ENCODE measurements at places on chromosomes 13 and 19.
A peak's percentile ranks its signal among the peaks of the same experiment; 100 is the strongest.

DNA sequence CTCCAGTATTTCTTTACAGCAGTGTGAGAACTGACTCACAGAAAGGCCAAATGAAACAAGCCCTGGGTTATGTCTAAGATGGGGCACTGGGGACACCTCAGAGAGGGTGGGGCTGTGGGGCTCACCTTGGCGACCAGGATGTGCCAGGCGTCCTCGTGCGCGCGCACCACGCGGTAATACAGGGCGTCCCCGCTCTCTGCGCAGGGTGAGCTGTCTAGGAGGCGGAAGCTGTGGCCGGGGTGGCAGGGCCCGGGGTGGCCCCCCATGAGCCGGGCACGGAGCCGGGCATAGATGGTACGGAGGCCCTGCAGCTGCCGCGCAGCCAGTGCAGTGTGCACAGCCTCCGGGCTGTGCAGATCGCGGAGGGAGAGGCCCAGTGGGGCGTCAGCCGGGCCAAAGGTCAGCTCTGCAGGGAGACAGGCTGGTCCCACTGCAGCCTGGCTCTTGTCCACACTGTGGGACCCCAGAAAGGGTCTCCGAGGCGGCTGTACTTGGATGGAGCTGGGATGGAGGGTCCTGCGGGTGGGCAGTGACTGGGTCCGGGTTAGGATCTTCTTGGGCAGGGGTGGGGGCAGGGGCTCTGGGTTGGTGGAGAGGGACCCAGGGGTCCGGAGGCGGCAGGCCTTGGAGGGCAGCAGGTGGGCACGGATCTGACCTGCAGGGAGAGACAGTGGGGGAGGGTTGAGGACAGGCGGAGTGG is 3.4 kb downstream of the PEAK3 start:
- no peak for DNase-seq

DNA sequence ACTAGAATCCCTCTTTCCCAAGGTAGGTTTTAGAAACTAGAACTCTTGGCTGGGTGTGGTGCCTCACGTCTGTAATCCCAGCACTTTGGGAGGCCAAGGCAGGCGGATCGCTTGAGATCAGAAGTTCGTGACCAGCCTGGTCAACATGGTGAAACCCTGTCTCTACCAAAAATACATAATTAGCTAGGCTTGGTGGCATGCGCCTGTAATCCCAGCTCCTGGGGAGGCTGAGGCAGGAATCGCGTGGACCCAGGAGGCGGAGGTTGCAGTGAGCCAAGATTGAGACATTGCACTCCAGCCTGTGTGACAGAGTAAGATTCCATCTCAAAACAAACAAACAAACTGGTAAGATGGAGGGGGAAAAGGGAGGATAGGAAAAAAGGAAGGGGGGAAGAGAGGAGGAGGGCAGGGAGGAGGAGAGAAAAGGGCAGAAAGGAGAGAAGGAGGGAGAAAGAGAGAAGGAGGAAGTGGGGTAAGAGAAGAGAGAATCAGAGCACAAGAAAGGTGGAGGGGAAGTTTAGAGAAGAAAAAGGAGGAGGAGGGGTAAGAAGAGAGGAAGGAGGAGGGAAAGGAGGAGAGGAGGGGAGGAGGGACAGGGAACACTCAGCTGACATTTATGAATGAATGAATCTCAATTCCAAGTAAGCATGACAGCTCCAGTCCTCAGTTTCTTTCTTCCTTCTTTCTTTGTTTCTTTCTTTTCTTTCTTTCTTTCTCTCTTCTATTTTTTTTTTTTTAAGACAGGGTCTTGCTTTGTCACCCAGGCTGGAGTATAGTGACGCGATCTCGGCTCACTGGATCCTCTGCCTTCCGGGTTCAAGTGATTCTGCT is 2.6 kb upstream of the SLC27A1 start:
- no peak for DNase-seq

GRCh38 chr13:50222569-50223332 is 207.5 kb downstream of the KCNRG start:
- DNase-seq = no peak

DNA sequence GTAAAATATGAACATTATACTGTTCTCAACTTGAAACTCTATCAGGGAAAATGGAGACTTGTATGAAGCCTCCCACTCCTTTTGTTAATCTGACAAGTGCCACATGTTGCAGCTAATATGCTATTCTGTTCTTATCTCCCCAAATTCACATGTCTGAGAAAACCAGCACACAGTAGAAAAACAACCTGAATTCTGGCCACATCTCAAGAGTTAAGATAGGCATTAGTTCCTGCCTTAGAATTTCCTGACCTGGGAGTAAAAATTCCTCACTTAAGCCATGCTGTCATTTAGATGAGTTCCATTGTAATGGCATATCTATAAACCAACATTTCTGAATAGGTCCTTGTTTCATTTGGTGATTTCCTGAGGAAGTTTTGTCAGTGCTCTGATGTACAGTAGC is 1098.5 kb downstream of the EFNB2 start:
- DNase-seq = no peak

DNA sequence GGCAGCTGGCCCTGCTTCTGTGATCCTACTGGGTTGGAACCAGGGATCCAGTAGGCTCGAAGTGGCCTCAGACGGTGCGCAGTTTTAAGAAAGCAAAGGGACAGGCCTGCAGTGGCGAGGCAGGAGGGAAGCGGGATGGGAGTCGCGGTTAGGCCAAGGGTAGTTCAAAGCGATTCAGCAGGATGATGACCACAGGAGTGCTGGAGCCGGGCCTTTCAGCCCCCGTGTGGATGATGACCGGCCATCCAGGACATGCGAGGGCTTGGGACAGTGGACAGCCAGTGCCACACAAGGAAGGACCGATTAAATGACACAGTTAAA is 854 bp downstream of the RNASEH2B start:
- DNase-seq = peak; percentile 51

- peak; percentile 92 for DNase-seq
Observed at GRCh38 chr13:40671956-40672764, 5.7 kb upstream of the FOXO1 start.

DNA sequence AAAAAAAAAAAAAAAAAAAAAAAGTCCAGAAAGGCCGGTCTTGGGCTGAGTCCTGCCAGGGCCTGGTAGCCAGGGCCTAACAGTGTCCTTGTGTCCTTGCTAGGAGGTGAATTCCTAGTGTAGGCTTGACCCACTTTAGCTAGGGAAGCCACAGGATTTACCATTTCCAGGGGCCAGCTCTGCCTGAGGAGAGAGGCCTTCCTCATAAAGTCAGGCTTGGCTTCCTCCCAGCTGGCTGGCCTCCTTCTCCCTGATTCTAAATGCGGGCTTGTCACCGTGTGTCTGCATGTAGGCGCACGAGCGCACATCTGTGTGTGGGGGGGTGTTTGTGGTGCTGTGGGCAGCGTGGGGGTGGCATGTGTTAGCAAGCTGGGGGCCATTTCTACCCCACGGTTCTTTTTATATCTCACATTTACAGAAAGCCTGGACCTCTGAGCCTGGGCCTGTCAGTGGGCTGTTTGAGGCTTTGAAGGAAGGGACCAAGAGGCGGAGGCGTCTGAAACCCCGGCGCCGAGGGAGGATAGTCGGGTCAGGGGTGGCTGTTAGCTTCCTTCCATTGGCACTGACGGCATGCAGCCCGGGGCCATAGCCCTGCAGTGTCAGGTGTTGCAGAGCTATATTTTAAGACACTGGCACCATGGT is 31.7 kb downstream of the IER2 start:
- DNase-seq = peak; percentile 55

GRCh38 chr19:29263305-29264135 is 50.6 kb upstream of the UQCRFS1 start:
- DNase-seq = peak; percentile 38

DNA sequence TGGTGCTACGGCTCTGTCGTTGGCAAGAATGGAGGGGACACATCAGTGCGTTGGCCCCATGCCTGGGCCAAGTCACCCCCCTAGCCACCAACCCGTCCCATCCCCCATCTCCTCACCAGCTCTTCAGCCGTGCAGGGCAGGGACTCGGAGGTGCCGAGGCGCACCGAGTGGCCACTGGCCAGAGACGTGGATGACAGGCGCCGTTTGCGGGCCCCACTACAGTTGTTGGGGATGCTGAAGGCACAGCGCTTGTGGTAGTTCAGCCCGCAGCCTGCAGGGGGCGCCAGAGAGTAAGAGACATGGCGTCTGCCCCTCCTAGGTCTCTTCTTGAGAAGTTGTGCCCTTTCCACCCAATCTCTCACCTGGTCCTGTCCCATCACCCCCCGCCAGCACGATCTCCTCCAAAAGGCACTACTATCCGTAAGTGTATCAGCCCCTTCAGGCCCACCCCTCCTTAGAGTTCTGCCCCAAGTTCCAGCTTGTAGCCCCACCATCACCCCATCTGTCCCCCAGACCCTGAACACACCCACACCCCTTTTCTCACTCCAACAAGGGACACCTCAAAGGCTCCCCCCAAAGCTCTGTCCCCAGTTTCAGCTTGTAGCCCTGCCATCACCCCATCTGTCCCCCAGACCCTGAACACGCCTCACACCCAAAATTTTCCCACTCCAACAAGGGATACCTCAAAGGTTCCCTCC is 12.4 kb downstream of the PRKD2 start:
- DNase-seq = peak; percentile 64

DNA sequence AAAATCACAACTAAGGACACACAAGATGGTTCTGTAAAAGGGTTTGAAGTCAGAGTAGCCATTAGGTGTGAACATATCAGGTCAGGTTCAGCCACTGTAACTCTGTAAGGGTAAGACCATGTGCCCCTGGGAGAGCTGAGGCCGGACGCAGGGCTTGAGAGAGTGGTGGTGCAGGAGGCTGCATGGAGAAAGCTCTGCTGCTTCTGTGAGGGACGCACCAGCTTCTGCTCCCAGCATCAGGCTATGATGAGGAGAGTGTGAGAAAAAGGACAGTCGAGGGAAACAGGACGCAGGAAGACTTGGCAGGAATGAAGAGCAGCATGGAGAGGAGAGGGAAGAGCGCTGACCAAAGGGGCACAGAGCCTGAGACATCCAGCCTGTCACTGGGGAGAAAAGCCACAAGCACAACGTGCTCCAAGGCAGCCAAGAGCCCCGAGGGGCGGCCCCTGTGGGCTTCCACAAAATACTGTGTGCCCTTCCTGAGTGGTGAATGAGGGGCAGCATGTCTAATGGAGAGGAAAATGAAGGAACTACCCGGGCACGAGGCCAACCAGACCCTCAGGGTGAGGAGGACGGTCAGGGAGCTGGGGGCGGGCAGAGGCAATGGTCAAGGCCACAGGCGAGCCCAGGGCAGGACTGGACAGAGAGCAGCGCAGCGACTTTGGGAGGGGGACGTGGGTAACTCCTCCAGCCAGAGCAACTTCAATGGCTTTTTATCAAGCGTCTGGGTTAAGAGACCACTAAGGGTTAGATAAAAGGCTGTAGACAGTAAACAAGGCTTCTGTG is 107.7 kb downstream of the COL4A1 start:
- no peak for DNase-seq

GRCh38 chr13:99335603-99336002 is 28.4 kb upstream of the GPR183 start:
- no peak for DNase-seq

DNA sequence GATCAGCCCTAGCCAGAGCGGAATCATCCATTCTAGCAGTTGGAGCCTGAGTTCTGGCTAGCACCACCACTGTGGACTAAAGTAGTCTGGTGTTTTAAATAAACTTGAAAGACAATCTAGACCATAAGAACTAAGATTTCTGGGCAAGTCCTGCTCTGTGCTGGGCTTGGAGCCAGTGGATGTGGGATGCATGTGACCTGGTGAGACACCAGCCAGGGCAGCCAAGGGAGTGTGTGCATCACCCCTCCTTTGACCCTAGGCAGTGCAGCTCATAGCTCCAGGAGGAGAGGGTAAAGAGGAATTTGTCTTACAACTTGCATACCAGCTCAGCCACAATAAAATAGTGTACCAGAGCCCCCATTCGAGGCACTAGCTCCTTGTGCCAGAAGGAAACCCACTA is 21.0 kb downstream of the ITGBL1 start:
- peak; percentile 69 for DNase-seq

DNA sequence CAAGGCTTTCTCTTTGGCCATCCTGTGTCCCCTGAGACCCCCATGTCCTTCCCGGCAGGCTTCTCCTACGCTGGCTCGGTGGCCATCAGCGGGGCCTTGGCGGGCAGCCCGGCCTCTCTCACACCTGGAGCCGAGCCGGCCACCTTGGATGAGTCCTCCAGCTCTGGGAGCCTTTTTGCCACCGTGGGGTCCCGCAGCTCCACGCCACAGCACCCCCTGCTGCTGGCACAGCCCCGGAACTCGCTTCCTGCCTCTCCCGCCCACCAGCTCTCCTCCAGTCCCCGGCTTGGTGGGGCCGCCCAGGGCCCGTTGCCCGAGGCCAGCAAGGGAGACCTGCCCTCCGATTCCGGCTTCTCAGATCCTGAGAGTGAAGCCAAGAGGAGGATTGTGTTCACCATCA is 14.2 kb downstream of the PLEKHJ1 start:
- peak; percentile 34 for DNase-seq

DNA sequence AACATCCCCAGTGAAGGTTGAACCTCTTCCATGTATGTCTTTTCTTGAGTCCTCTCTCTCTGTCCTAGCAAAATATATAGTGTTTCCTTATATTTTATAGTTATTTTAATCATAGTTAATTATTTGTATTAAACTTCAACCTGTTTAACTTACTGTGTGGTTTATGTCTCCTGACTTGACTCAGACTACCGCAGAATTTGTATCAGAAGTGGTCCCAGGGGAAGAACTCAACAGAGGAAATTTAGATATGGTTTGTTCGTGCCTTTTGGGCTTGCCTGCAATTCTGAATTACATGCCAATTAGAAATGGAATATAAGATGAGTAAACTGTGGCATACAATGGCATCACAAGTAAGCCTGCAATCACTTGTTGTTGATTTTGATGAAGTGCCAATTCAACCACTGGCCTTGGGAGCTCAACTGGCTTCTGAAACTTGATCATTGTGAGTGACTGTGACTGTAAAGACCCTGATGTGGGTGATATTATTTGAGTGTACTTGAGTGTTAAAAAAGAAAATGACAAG is 1459.5 kb upstream of the PCDH20 start:
- DNase-seq = no peak

DNA sequence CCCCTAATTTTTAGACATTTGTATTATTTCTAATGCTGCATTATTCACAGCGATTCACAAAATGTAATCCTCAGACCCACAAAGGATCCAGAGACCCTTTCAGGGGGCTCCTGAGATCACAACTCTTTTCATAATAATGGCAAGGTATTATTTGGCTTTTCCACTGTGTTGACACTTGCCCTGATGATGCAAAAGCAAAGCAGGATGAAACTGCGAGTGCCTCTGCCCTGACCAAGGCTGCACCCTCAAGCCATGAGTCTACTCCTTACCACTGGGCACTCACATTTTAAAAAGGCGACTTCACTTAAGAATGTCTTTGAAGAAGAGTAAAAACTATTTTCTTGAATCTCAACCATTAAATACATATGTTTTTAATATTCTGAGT is 11.4 kb downstream of the ELF1 start:
- DNase-seq = no peak

- no peak for DNase-seq
Observed at GRCh38 chr19:6038634-6039405, 60.9 kb upstream of the RANBP3 start.

DNA sequence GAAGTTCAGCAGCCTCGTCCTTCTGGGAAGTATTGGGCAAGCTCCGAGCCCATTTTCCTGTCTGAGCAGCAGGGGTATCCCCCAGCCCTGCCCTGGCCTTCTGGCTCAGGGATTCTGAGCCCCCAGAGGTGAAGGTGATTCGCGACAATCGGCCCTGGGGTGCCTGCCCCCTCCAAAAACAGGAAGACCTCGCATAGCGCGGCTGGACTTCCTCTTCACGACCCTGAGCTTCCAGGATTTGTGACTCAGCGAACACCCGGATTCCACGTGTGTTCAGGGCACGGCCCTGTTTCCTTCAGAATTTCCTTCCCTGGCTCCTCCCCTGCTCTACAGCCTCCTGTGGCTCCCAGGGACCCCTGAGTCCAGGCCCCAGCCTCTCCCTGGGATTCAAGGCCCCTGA is at the start of gene SEMA6B:
TSS of gene SEMA6B (minus strand) at position 116 of the 400 bp plus-strand sequence. CDS start 1,227 bp downstream, outside the sequence.
- peak; percentile 93 for DNase-seq

GRCh38 chr19:13761423-13761822 is 2.9 kb upstream of the MRI1 start:
- no peak for DNase-seq

GRCh38 chr13:60328073-60328472 is 68.9 kb upstream of the TDRD3 start:
- no peak for DNase-seq
